ENCODE measurements at places on chromosomes 16 and 17. TPM values are rescaled to one million over a fixed set of nuclear protein-coding genes. Genes with fewer than 3 reads are reported as not detected.
A peak's percentile ranks its signal among the peaks of the same experiment; 100 is the strongest.

The ARHGAP27 gene
- total RNA-seq: 80.0 TPM

- H3K27ac ChIP-seq: no peak overlapping the region
- no peaks in the 10 kb centered on the region for H3K36me3 ChIP-seq
- H3K4me1 ChIP-seq: no peaks in the 10 kb centered on the region
- no peak overlapping the region for H3K4me3 ChIP-seq
These were observed 987 bp upstream of the SLC4A1 start for GRCh38 chr17:44268709-44269534.

The USH1G gene
- total RNA-seq: 0.49 TPM

- no peak for DNase-seq
- H3K36me3 ChIP-seq: no peaks in the 10 kb centered on the region
- H3K27ac ChIP-seq: no peak overlapping the region
- peaks cover 69% of the 10 kb centered on the region for H3K4me1 ChIP-seq
- H3K27me3 ChIP-seq: no peaks in the 10 kb centered on the region
These were observed 13.6 kb upstream of the TNS4 start for GRCh38 chr17:40515011-40515410.

DNA sequence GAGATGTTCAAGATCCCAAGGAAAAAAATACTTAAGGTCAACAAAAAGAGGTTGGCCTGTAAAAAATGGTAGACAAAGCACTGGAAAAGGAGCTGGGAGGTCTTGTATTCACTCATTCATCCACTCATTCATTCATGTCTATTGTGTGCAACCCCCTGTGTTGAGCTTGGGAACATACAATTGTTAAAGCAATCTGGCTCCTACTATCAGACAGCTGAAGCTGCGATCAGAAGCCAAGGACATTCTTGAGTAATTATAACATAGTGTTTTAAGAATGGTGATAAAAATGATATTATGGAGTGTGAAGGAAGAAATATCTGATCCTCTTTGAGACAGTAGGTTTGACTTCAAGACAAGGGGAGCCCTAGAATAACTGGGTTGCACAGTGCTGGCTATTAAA is 693.4 kb downstream of the TOX3 start:
- H3K4me1 ChIP-seq: no peaks in the 10 kb centered on the region
- no peaks in the 10 kb centered on the region for H3K27me3 ChIP-seq
- DNase-seq: no peak
- no peaks in the 10 kb centered on the region for H3K36me3 ChIP-seq

DNA sequence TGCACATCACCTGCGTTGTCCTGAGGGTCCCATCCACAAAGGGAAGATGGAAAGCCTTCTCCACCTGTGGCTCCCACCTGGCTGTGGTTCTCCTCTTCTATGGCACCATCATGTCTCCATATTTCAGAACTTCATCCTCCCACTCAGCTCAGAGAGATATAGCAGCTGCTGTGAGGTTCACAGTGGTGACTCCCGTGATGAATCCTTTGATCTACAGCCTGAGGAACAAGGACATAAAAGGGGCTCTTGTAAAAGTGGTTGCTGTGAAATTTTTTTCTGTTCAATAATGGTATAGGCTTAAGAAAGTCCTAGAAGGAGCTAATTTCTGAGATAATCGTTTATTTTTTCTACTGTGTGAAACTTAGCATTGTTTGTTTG is 18.7 kb downstream of the ZNF200 start:
- no peak overlapping the region for H3K4me3 ChIP-seq
- H3K27me3 ChIP-seq: no peaks in the 10 kb centered on the region
- no peaks in the 10 kb centered on the region for H3K36me3 ChIP-seq
- no peak overlapping the region for H3K27ac ChIP-seq
- DNase-seq: no peak

- H3K4me1 ChIP-seq: no peaks in the 10 kb centered on the region
- DNase-seq: no peak
- no peaks in the 10 kb centered on the region for H3K36me3 ChIP-seq
- H3K4me3 ChIP-seq: no peak overlapping the region
- H3K27ac ChIP-seq: no peak overlapping the region
- no peaks in the 10 kb centered on the region for H3K27me3 ChIP-seq
These were observed 9.3 kb upstream of the IRX5 start for GRCh38 chr16:54921206-54921824.

GRCh38 chr17:9553181-9553580 is 22.4 kb downstream of the STX8 start:
- H3K36me3 ChIP-seq: no peaks in the 10 kb centered on the region
- no peak overlapping the region for H3K4me3 ChIP-seq
- DNase-seq: no peak
- no peak overlapping the region for H3K27ac ChIP-seq
- no peaks in the 10 kb centered on the region for H3K27me3 ChIP-seq
- no peaks in the 10 kb centered on the region for H3K4me1 ChIP-seq

DNA sequence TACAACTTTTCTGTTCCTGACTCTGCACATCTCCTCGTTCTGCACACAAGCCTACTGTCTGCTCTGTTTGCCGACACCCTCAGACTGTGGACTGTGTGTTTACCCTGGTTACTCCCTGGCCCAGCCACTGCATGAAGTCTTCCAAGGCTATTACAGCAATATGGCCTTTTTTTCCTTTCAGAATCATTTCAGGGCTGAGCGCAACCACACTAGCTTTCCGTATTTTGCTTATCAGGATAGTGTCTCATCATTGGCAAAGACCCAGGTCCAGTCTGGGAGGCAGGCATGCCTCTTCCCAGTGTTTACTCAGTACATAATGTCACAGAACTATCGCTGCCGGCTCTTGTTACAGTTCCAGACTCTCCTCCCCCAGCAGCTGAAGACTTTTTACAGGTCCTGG is 10.1 kb downstream of the DNAH9 start:
- peaks cover 8% of the 10 kb centered on the region for H3K4me1 ChIP-seq
- no peaks in the 10 kb centered on the region for H3K36me3 ChIP-seq
- no peaks in the 10 kb centered on the region for H3K27me3 ChIP-seq
- no peak for DNase-seq
- peak overlapping the region; percentile 36 for H3K27ac ChIP-seq

GRCh38 chr16:56617212-56618085 is 8.1 kb upstream of the MT1E start:
- peak overlapping the region; percentile 52 for H3K4me3 ChIP-seq
- no peaks in the 10 kb centered on the region for H3K36me3 ChIP-seq
- no peak for DNase-seq
- H3K27me3 ChIP-seq: no peaks in the 10 kb centered on the region
- H3K27ac ChIP-seq: peak overlapping the region; percentile 53

The CDH3 gene
- 35.4 TPM for total RNA-seq

DNA sequence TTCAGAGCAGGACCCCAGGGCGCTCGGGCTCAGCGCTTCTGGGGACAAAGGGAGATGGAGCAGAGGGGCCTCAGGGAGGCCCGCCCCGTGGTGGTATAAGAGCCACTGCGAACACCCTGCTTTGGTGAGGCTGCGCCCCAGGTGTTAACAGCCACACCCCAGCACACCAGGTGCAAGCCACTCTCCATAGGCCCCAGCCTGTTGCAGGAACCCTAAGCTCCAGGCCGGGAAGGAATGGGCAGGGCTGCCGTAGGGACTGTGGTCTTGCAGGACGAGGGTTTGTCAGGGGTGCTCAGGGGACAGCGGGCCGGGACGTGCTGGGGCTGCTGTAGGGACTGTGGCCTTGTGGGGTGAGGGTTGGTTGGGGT is 17.0 kb upstream of the SSTR5 start:
- no peaks in the 10 kb centered on the region for H3K36me3 ChIP-seq
- H3K27me3 ChIP-seq: no peaks in the 10 kb centered on the region
- DNase-seq: no peak
- no peak overlapping the region for H3K4me3 ChIP-seq

GRCh38 chr17:44121997-44122815 is 1.2 kb downstream of the HDAC5 start:
- H3K27me3 ChIP-seq: no peaks in the 10 kb centered on the region
- H3K36me3 ChIP-seq: no peaks in the 10 kb centered on the region
- peak overlapping the region; percentile 99 for H3K27ac ChIP-seq
- no peak for DNase-seq

- no peaks in the 10 kb centered on the region for H3K4me1 ChIP-seq
- H3K27ac ChIP-seq: no peak overlapping the region
- DNase-seq: no peak
- H3K27me3 ChIP-seq: no peaks in the 10 kb centered on the region
These were observed 110.8 kb upstream of the MPHOSPH6 start for GRCh38 chr16:82280867-82281266.

DNA sequence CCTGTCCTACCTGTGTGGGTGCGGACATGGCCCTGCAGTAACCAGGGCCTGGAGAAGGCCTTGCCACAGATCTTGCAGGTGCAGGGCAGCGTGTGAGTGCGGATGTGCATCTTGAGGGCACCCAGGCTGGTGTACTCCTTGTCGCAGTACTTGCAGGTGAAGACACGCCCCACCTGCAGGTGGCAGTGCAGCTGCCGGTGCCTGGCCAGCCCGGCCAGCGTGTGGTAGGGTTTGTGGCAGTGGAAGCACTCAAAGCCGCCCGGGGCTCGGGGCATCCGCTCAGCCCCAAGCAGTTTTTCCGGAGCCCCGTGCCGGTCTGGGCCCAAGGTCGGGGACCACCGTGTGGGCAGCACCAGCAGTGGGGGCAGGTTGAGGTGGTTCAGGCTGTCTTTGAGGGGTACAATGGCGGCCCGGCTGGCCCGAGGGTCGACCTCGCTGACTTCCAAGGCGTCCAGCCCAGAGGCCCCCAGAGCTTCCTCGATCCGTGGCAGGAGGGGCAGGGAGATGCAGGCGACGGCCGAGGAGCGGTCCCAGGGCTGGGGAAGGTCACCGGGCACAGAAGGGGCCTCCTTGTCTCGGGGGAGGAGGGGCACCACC is 5.1 kb downstream of the SNAI3 start:
- no peaks in the 10 kb centered on the region for H3K27me3 ChIP-seq
- H3K4me3 ChIP-seq: no peak overlapping the region
- H3K4me1 ChIP-seq: peaks cover 15% of the 10 kb centered on the region
- H3K27ac ChIP-seq: no peak overlapping the region
- H3K36me3 ChIP-seq: no peaks in the 10 kb centered on the region
- DNase-seq: no peak

DNA sequence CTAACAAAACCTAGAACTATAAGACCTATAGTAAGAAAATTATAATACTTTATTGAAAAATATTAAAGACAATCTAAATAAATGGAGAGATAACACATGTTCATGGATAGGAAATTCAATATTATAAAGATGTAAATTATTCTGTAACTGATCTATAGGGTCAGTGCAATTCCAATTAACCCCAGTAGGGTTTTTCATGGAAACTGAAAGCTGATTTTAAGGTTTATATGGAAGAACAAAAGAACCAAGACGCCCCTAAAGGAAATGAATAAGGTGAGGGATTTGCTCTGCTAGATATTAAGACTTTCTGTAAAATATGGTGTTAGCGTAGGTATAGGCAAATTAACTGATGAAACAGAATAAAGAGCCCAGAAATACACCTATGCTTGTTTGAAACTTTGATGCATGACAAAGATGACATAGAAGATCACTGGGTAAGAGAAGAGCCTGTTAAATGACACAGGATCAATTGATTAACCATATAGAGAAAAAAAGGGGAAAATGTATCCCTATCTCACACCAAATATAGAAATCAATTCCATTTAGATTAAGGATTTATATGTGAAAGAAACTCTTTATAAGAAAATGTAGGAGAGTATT is 3.0 kb downstream of the ICAM2 start:
- H3K27ac ChIP-seq: no peak overlapping the region
- H3K27me3 ChIP-seq: no peaks in the 10 kb centered on the region
- H3K36me3 ChIP-seq: no peaks in the 10 kb centered on the region
- H3K4me1 ChIP-seq: peaks cover 7% of the 10 kb centered on the region
- no peak for DNase-seq

- H3K36me3 ChIP-seq: no peaks in the 10 kb centered on the region
- H3K27me3 ChIP-seq: no peaks in the 10 kb centered on the region
- DNase-seq: no peak
- H3K4me3 ChIP-seq: no peak overlapping the region
- H3K4me1 ChIP-seq: peaks cover 80% of the 10 kb centered on the region
These were observed 36.6 kb downstream of the EPN2 start for GRCh38 chr17:19273731-19274130.

- no peaks in the 10 kb centered on the region for H3K4me1 ChIP-seq
- no peaks in the 10 kb centered on the region for H3K27me3 ChIP-seq
- H3K27ac ChIP-seq: no peak overlapping the region
- no peaks in the 10 kb centered on the region for H3K36me3 ChIP-seq
- H3K4me3 ChIP-seq: no peak overlapping the region
These were observed 233.3 kb downstream of the CHD9NB start for GRCh38 chr16:52819405-52819804.

DNA sequence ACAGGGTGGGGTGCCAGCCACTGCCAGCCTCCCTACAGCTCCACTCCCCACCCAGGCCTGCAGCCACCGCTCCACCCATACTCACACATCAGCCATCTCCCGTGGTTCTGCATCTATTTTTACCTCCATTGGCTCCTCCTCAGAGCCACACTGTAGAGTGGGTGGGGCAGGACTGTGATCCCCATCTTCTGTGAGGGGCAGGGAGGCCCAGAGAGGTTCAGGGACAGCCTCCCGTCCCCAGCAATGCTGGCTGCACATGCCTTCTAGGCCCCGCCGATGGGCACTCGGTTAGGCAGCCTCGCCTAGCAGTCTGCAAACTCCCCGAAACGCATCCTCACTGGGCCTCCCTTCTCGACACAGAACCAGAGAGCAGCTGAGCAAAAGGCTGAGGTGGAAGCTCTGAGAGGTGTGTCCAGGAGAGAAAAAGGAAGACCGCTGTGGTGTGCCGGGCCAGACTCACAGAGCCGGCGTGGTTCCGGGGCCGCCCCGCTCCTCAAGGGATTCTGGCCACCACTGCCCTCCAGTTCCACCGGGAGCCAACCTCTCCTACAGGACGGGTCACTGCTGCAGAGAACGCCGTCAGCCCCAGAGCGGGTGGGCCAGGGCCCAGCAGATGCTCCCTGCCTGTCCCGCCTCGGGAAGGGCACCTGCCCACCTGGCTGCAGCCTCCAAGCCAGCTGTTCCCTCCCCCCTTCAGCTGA is 71.9 kb downstream of the ABR start:
- peak overlapping the region; percentile 90 for H3K27ac ChIP-seq
- no peaks in the 10 kb centered on the region for H3K36me3 ChIP-seq
- DNase-seq: peak; percentile 87
- H3K4me1 ChIP-seq: peaks cover 62% of the 10 kb centered on the region
- no peaks in the 10 kb centered on the region for H3K27me3 ChIP-seq

The HOXB1 gene
- not detected for total RNA-seq

GRCh38 chr17:11990363-11990983 is 6.8 kb downstream of the ZNF18 start:
- no peaks in the 10 kb centered on the region for H3K36me3 ChIP-seq
- no peak overlapping the region for H3K4me3 ChIP-seq
- no peak for DNase-seq
- peaks cover 8% of the 10 kb centered on the region for H3K4me1 ChIP-seq

DNA sequence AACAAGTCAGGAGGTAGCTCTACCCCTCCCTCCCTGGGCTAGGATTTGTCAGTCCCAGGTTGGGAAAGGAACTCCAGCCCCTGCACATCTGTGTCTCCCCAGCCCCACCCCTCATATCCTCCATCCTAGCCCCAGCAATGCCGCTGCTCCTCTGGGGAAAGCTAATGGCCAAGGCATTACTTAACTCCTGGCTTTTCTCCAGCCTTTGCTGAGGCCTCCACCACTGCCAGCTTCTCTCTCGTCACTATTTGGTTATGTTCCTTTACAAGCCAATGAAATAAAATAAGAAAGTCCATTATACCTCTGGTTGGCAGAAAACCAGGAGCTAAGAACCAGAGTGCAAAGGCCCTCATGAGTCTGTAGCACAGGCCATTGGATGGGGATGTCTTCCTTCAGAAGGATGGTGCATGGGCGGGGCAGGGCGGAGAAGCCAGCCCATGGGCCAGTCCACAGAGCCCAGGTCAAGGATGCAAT is 171.0 kb downstream of the CCDC182 start:
- H3K27ac ChIP-seq: peak overlapping the region; percentile 33
- H3K4me1 ChIP-seq: peaks cover 48% of the 10 kb centered on the region
- DNase-seq: peak; percentile 96
- H3K4me3 ChIP-seq: no peak overlapping the region

All from vagina (tissue), 2 donors.